ENCODE measurements at places on chromosomes 5 and 9.

DNA sequence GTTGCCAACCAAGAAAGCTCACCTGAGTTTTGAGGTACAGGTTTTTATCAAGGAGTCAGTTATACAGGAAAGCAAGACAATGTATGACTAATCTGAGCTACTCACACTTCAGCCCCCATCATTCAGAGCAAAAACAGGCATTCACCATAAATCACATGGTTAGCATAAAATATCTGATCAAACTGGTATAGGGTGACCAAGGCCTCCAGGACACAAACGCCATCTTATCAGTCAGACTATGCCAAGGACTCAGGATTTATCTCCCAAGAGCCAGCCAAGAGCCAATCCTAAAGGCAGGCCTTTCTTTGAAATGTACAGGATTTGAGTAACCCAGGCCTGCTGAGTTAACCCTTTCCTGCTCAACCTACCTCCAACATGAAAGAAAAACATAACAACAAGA is 313.0 kb upstream of the NREP start:
- DNase-seq: no peak

GRCh38 chr5:163189023-163189553 is 248.3 kb upstream of the CCNG1 start:
- no peak for DNase-seq

DNA sequence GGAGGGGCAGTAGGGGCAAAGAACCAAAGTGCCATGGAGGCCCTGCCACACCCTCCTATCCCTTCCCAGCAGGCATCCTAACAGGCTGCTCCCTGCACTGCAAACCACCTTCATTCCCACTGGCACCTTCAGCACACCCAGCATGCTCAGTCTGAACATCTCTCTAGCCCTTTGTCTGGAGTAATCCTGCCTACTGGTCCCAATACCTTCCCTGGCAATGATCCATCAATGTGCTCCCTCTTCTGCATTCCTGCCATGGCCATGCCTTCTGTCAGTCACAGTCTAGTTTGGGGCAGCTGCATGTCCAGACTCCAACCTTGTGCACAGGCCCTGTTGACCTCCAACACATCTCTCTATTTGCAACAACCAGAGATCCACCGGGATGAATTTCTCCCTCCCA is 4.9 kb downstream of the MACROH2A1 start:
- DNase-seq: no peak

- DNase-seq: no peak
These were observed 595.4 kb upstream of the RIOK2 start for GRCh38 chr5:97778451-97778850.

- DNase-seq: no peak
These were observed 20.1 kb upstream of the PFDN1 start for GRCh38 chr5:140322751-140323731.

GRCh38 chr5:53642061-53642460 is 81.6 kb downstream of the NDUFS4 start:
- DNase-seq: no peak

DNA sequence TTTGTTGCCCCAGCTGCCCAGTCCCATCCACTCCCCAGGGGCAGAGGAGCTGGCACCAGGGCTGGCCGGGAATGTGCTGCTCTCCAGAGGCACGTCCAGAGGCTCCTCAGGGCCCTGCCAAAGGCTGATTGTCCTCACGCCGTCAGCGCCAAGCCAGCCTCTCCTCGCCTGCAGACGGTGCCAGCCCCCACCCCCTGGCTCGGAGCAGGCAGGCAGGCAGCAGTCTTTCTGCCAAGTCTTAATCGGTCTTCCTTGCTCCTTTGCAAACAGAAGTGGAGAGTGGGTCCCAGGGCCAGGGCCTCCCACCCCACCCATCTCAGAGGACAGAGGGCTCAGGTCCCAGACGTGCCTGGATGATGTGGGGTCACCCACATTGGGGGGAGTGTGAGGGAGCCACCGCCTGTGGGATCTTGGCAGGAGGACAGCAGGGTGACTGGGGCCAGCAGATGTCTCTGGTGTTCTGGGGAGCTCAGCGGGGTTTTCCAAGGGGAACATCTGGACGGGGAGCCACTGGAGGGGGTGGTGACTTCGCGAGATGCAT is 36.3 kb downstream of the FAM163B start:
- no peak for DNase-seq

DNA sequence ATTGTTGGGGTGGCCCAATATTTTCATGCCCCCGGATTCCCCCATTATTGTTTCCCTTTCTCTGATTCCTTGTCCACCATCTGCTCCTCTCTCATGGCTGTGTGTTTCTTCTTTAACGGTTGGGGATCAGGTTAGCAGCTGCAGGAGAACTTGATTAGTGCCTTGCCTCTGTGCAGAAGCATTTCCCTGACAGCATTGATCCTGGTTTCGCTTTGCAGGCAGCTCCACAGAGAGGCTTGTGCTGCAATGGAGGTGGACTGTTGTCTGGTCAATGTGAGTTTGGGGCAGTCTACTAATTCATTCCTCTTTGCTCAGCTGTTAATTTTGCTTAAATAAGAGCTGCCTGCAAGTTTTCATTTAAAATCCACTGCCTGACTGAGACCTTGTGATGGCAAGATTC is 32.5 kb upstream of the SSBP2 start:
- no peak for DNase-seq

- no peak for DNase-seq
These were observed 31.9 kb upstream of the TBC1D2 start for GRCh38 chr9:98287384-98287783.

DNA sequence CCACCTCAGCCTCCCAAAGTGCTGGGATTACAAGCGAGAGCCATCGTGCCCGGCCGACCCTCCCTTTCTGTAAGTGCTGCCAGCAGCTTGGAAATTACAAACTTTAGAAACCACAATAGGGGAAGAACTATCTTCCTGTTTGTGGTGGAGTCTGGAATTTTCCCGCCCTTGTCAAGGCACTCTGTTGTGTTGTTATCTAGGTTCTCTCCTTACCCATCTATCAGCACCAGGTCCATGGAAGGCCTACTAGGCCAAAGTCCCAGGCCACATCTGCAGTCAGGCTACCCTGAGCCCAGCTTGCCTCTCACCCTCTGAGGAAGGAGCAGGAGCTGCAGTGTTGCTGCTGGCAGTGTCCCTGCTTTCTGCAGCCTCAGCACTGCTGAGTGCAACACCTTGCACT is 214.9 kb downstream of the MCTP1 start:
- DNase-seq: no peak

DNA sequence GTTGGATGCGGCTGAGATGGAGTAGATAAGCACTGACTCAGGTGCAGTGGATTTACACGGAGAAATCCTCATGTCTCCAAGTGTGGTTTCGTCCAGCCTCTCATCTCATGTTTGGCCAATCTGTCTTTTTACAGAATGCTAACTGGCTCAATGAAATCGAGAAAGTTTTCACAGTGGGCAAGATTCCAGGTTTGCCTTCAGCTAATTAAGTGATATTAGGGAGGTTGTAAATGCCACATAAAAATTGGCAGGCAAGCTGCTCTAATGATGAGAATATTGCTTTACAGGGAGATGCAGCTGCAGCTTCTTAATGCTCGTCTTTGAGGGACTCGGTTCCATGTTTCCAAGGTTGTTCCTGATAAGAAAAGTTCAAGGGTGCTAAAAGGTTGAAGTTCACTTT is 23.7 kb downstream of the BARHL1 start:
- no peak for DNase-seq

DNA sequence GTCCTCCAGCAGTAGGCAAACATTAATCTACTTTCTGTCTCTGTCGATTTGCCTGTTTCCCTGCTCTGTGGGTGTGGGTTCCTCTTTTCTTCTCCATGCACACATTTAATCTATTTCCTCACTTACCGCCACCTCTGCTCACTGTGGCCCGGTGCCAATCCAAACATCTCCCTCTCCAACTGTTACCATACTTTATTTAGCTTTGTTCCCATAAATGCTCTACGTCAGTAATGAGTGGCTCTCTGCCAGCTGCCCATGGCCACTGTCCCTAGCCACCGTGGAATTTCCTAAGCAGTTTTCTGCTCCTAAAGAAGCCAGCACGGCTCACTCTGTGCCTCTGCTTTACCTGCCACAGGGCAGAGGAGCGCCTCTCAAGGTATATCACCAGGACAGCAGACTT is 19.5 kb upstream of the GOLPH3 start:
- DNase-seq: no peak

- no peak for DNase-seq
These were observed 31.8 kb upstream of the FGF1 start for GRCh38 chr5:142717582-142718215.

DNA sequence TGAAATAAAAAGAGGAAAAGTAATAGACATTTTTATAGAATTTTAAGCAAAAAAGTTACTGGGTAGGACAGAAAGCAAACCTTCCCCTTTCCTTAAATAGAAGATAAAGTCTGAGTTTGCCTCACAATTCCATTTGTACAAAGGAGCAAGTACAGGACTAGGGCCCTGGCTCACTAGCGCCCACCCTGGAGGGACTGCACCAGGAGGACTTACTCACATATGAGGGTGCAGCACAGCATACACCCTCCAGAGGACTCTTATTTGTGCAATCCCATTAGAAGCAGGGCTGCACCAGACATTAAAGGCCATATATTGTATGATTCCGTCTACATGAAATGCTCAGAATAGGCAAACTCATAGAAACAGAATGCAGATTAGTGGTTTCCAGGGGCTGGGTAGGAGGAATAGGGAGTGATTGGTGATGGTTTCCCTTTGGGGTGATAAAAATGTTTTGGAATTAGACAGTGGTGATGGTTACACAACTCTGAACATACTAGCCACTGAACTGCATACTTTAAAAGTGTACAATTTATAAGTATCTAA is 4.5 kb downstream of the REEP5 start:
- DNase-seq: no peak

DNA sequence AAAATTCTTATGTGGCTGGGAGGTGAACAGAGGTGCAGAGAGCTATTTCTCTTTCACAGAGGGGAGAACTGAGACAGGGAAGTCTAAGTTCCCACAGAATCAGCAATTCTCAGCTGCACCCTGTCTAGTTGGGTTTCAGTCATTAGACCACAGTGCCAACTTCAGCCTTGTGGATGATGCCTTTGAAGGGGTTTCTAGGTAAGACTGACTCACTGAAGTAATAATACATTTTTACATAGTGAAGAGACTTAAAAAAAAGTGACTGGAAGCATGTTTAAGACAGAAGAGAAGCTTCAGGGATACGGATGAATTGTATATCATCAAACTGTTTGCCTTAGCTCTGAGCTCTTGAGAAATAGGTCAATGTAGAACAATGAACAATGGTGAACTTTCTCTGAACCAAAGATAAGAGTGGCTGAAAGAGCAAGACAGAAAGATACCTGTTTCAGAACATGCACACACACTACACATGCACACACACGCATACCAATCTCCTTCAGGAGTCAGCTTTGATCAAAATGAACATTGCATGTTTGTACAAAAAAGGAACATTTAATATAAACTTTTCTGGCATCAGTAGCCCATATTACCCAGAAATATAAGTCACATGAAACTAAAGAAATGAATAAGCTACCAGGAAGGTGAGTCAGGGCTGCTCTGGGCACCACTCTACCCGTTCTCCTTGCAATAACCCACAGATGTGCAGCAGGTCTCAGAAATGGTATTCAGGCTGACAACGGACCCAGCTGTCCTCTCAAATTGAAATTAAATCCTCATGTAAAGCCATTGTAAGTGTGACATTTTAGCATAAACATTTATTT is 12.6 kb upstream of the FYB1 start:
- DNase-seq: no peak

DNA sequence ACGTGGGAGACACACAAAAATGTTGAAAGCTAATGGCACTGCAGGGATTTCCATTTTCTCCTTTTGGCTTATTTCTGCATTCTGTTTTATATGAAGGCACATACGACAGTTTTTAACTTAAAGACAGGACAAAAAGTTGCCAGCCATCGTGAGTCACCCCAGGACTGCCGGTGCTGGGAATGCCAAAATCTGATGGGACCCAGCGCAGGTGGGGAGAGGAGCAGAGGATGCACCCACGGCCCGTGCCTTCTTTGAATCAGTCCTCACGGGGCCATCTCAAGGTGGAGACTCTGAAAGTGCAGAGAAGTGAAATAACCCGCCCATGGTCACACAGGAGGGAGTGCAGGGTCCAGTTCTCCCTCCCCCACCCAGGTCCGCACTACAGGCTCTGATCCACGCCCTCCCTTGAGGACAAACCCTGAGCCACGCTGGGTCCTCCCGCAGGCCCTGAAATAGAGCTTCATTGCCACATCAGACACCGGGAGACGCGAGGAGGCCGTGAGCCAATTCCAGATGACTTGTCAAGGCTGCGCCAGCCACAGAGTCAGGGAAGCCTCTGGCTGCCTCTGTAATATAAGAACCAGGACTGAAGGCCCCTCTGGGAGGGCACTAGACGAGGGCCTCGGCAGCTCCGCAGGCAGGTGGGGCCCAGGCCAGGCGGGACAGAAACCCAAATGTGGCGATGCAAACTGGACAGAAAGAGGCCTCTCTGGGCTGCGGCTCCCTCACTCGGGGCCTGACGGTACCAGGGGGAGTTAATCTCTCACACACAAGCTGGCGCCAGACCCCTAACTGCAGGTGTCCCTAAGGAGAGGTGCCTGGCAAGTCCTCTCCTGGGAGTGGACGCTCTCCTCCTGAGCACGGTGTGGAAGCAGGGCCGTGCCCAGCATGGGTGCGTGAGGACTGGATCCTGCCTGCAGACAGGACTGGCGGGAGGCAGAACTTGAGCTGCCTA is 22.9 kb downstream of the ADAMTS2 start:
- DNase-seq: no peak

DNA sequence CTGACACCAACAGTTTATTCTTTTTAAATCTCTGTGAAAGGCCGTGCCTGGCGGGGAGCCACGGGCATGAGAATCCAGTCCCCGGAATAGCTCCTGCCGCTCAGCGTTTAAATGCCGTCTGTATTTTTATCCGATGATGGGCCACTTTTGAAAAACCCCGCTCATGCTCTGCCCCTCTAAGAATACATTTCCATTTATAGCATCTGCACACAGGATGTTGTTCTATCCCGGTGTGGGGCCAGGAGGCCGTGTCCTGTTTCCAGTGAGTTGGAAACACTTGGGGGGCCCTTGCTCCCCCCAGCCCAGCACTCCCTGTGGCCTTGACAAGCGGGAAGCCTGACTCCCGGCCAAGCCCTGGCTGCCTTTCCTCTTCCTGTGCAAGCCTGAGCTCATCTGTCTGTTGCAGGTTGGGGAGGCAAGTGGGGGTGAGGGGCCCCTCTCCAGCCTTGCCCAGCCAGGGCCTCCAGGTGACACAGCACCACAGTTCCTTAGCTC is 39.0 kb downstream of the ERGIC1 start:
- no peak for DNase-seq

- DNase-seq: no peak
These were observed 309.4 kb downstream of the NR3C1 start for GRCh38 chr5:143094087-143094521.

DNA sequence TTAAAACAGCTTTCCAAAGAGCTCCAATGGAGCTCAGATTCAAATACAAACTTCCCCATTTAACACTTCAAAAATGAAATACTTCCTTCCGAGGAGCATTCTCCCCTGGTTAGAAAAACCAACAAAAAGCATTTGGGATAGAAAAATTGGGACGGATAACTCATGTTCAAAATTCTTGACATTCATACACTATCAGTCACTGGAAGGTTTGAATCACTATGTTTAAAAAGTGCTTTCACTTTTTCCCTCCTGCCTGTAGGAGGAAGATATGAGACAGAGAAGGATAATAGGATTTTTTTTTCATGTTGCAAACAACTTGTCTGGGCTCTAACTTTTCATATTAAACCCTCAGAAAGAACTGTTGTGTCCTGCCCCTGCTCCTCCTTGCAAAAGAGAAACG is 412.0 kb downstream of the ACTL7B start:
- DNase-seq: no peak
